ENCODE measurements at places on chromosomes 16 and 17.

DNA sequence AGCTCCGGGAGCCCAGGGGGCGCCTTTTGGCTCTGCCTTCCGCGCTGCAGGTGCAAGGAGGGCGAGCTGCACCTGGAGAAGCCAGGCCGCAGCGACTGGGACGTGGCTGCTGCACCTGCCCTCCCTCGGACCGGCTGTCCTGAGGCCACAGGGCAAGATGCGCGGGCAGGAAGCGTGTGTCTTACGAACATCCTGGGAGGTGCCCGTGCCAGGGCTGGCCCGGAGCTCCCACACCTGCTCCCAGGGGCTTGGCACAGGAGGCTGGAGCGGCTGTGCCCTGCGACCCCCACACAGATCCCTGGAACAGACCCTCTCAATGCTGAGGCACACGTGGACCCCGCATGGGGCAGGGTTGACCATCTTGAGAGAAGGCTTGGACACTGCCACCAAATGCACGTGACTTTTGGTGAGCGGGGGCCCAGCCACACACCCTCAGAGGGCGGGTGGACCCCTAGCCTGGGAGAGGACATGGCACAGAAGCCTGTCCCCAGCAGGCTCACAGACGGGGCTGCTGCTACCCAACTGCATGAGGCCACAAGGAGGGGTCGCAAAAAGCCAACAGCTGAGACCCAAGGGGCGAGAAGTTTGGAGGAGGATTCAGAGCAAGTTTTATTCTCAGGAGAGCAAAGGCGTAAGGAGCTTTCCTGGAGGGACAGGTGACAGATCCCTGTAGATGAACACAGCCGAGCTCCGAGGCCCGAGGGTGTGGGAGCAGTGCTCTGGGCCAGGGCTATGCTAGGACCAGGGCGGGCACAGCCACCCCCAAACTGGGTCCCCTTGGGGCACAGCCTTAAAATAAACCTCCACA lies 11.4 kb downstream of the NDUFAF8 start:
- DNase-seq: no peak

DNA sequence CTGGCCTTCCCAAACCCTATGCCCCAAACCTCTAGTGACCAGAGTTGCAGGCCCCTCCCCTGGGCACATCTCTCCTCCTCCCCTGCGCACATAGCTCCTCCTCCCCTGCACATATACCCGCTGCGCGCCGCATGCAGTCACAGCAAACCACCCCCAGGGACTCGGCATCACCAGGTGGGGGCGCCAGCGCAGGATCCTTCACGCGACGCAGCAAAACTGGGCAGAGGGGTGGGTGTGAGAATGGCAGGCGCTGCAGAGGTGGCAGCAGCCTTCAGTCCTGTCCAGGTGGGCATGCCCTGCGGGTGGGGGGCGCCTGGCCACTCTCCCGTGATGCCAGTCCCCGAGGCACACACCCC lies 5.6 kb downstream of the CORO6 start:
- DNase-seq: peak; percentile 96

DNA sequence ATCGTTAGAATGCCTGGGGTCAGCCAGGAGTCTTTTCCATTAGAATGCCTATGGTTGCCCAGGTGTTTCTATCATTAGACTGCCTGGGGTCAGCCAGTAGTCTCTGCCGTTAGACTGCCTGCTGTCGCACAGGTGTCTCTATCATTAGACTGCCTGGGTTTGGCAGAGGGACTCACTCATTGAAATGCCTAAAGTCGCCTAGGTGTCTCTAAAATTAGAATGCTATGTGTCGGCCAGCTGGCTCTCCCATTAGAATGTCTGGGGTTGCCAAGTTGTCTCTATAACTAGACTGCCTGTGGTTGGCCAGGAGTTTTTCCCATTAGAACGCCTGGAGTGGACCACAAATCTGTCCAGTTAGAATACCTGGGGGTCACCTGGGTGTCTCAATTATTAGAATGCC lies 2266.5 kb downstream of the TP53TG3F start:
- no peak for DNase-seq

GRCh38 chr16:86088816-86089215 lies 189.9 kb downstream of the IRF8 start:
- DNase-seq: no peak

GRCh38 chr16:30139583-30140481 lies 16.8 kb upstream of the MAPK3 start:
- no peak for DNase-seq

All from stimulated activated CD8-positive, alpha-beta memory T cell treated with anti-CD3 and anti-CD28 coated beads, Interleukin-4, amount 100 ng/mL, for 48 hours (primary cell).